ENCODE measurements at places on chromosomes 11 and 22.

DNA sequence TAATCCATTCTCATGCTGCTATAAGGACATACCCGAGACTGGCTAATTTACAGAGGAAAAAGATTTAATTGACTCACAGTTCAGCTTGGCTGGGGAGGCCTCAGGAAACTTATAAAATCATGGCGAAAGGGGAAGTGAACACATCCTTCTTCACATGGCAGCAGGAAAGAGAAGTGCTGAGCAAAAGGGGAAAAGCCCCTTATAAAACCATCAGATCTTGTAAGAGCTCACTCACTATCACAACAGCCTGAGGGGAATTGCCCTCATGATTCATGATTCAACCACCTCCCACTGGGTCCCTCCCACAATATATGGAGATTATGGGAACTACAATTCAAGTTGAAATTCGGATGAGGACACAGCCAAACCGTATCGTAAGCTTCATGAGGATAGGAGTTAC, 3.8 kb upstream of the CYB5R2 start:
- H3K27ac ChIP-seq, result no peak overlapping the region
- H3K4me1 ChIP-seq, result no peaks in the 10 kb centered on the region
- no peak overlapping the region for H3K4me3 ChIP-seq
- DNase-seq, result no peak
- no peaks in the 10 kb centered on the region for H3K36me3 ChIP-seq
- H3K27me3 ChIP-seq, result peaks cover 4% of the 10 kb centered on the region

DNA sequence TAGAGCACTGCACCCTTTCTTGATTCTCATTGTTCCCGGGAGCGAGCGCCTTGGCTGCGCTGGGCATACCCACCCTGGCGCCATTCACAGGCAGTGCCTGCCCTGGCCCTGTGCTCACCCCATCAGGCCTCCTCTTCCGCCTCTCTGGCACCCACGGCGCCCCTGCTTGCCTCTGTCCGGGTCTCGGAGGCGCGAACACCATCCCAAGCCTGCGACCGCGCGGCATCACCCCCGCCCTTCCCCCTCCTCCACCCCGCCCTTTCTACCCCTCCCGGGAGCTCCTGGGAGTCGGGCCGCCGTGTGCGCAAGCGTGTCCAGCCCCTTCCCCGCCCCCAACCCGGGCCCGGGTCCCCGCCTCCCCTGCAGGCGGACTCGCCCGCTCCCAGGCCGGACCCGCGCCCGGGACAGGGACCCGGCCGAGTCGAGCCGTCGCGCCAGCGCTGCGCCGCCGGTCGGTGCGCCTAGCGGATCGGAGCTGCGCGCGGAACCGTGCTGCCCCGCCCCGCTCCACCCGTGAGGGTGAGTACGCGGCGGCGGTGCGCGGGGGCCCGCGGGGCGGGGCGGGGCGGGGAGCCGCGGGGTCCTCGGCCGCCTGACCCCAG, at the start of gene ST3GAL4:
TSS of gene ST3GAL4 (plus strand) at position 363 of the 602 bp plus-strand sequence. CDS start 50,470 bp downstream, outside the sequence.
- peak within 1 kb of the TSS; percentile 95 for H3K27ac ChIP-seq
- peaks cover 77% of the 10 kb centered on the region for H3K4me1 ChIP-seq
- no peaks in the 10 kb centered on the region for H3K27me3 ChIP-seq

DNA sequence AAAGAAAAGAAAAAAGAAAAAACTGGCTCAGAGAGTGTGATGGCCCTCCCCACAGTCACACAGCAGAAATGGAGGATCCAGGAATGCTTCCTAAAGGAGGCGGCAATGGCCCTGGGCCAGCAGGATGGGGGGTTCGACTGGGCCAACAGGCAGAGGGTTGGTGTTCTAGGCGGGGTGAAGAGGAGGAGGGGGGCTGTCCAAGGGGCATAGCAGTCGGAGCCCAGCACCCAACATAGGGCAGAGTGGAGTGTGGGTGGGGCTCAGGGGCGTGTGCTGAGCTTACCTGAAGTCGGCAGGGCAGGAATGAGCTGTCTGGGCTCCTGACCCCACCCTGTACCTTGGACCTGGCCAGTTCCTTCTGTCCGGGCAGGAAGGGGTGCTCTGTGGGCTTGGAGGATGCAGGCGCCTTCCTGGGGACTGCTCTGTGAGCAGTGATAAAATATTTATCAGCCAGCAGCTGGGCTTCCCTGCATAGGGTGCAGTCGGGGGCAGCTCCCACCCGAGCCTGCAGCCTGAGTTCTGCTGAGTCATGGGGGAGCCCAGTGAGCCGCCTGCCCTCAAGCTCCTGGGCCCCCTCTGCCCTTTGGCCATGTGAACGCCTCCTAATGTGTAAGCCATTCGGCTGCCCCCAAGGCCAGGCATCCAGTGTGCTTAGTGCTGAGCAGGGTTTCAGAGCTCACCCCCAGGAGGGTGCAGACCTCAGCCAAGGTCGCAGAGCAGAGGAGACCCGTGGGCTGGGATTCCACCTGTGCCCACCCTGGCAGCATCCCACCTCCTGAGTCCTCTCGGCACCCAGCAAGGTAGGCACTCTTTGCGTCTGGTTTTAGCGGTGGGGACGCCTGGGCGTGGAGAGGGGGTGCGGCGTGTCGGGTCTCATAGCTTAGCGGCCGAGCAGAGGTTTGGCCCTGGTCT, 25.3 kb upstream of the PRR5 start:
- no peaks in the 10 kb centered on the region for H3K4me1 ChIP-seq
- H3K4me3 ChIP-seq, result no peak overlapping the region
- H3K36me3 ChIP-seq, result no peaks in the 10 kb centered on the region

GRCh38 chr22:50313600-50313999, 6.2 kb upstream of the PLXNB2 start:
- H3K27ac ChIP-seq, result no peak overlapping the region
- H3K4me3 ChIP-seq, result no peak overlapping the region
- no peaks in the 10 kb centered on the region for H3K36me3 ChIP-seq
- peaks cover 12% of the 10 kb centered on the region for H3K27me3 ChIP-seq
- DNase-seq, result no peak
- H3K4me1 ChIP-seq, result peaks cover 4% of the 10 kb centered on the region

- no peak overlapping the region for H3K4me3 ChIP-seq
- H3K4me1 ChIP-seq, result no peaks in the 10 kb centered on the region
- no peaks in the 10 kb centered on the region for H3K27me3 ChIP-seq
- no peaks in the 10 kb centered on the region for H3K36me3 ChIP-seq
Measured at GRCh38 chr11:81941998-81942397, 791.7 kb downstream of the FAM181B start.

DNA sequence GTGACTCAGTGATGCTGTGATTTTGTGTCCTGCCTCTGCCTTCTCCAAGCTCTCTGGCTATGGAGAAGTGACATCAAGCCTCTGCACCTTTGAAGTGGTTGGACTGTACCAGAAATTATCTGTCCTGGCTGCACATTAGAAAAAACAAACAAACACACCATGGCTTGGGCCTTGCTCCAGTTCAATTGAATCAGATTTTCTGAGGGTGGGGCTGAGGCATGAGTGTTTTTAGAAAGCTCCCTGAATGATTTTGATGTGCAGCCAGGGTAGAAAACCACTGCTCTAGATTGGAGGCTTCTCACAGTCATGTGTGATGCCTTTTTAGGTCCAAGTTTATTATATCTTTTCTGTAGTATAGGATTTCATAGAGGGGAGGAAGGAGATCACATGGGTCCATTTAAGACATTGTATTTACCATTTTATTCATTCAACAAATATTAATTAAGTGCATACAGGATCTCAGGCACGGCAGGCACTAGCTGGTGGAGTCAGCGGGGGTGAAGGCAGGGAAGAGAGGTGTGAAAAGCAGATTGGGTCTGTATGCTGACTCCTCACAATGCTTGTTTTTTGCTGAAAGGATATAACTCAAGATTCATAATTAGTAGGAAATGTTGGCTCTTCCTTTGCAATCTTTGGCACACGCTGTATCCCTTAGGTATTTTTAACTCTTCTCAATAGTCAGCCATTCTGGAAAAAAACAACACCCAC, 7.1 kb upstream of the VSTM5 start:
- peaks cover 5% of the 10 kb centered on the region for H3K4me1 ChIP-seq
- H3K4me3 ChIP-seq, result no peak overlapping the region
- DNase-seq, result no peak
- no peak overlapping the region for H3K27ac ChIP-seq

GRCh38 chr11:134069426-134070341, 812 bp downstream of the JAM3 start:
- H3K27ac ChIP-seq, result no peak overlapping the region
- no peaks in the 10 kb centered on the region for H3K27me3 ChIP-seq
- no peak for DNase-seq
- peaks cover 28% of the 10 kb centered on the region for H3K4me1 ChIP-seq

DNA sequence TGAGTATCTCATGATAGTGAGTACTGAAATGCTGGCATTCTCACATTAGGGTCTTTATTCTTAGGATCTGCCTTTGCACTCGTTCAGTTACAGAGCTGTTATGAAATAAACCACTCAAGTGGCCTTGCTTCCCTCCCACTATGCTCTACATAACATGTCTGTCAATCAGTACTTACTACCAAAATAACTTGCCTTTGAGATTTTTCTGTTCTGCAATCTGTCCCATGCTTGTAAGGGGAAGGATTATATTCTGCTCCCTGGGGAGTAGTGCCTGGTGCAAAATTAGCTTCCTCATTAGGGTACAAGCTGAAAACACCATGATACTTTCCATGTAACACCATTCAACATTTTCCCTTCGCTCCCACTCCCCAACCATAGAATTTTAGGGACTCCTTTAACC, 1.9 kb upstream of the GRAP2 start:
- DNase-seq, result no peak
- no peak overlapping the region for H3K4me3 ChIP-seq
- H3K4me1 ChIP-seq, result peaks cover 44% of the 10 kb centered on the region
- H3K27ac ChIP-seq, result peak overlapping the region; percentile 48
- no peaks in the 10 kb centered on the region for H3K36me3 ChIP-seq

- H3K4me1 ChIP-seq, result no peaks in the 10 kb centered on the region
- no peaks in the 10 kb centered on the region for H3K27me3 ChIP-seq
- no peak overlapping the region for H3K27ac ChIP-seq
- no peak overlapping the region for H3K4me3 ChIP-seq
Measured at GRCh38 chr11:1327064-1327460, 17.6 kb upstream of the TOLLIP start.

DNA sequence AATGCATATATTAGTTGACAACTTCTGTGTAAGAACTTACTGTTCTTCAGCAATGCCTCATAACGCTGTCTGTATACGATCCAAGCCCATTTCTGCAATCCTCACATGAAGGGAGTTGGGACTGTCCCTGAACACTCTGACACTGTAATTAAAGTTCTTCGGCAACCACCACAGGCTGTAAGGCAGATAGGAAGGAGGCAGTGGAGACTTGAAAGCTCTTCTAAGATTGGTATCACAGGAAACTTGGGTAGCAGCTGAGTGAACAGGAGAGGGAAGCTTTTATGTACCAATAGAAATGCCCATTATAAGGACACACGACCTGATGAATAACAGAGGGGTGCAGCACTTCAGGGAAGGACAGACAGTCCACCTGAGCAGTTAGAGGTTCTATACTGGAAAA, 12.0 kb upstream of the GAB2 start:
- no peaks in the 10 kb centered on the region for H3K27me3 ChIP-seq
- no peaks in the 10 kb centered on the region for H3K36me3 ChIP-seq
- H3K4me3 ChIP-seq, result no peak overlapping the region
- peaks cover 59% of the 10 kb centered on the region for H3K4me1 ChIP-seq
- peak; percentile 53 for DNase-seq

DNA sequence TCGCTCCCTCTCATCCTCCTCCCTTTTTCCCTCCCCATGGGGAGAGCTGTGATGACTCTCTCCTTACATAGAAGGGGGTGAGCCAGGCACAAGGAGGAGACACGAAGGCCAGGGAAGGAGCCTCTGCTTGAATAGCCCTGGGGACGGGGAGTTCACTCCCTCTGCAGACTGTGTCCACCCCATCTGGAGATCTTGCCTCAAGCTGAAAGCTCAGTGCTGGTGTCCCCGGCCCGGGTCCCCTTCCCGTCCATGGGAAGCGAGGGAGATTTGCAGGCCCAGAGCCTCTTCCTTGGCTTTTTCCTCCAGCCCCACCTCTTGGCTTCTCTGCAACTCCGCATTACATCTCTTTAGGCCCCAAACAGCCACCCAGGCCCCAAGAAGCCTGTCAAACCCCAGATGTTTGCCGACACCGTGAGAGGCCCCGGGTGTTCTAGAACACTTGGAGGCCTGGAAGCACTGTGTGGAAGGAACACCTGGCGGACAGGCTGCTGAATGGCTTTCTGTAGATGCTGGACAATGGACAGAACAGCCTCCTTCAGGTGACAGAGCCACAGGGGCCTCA, 32.3 kb downstream of the LINC01488 start:
- no peak overlapping the region for H3K4me3 ChIP-seq
- no peaks in the 10 kb centered on the region for H3K36me3 ChIP-seq
- H3K27me3 ChIP-seq, result no peaks in the 10 kb centered on the region
- H3K4me1 ChIP-seq, result no peaks in the 10 kb centered on the region
- no peak overlapping the region for H3K27ac ChIP-seq

DNA sequence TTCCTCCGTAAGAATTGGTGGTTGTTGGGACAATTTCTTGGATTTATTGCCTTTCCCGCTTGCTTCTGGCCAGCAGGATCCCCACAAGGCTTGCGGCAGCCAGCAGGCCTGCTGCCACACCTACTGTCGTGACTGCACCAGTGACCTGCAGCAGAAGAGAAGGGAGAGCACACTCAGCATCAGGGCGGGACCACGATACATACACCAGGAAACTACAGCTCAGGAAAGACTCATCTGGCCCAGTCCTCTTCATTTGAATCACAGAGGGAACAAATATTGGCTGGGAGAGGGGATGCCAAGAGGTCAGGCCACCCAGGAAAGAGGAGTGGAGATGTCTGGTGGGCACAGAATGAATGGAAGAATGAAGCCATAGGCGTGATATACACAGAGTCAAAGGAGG, 10.3 kb downstream of the PLAAT2 start:
- H3K4me3 ChIP-seq, result no peak overlapping the region
- no peaks in the 10 kb centered on the region for H3K36me3 ChIP-seq
